Frontal cortex (tissue), 4 donors: ENCODE measurements at places on chromosomes 3 and 15.

DNA sequence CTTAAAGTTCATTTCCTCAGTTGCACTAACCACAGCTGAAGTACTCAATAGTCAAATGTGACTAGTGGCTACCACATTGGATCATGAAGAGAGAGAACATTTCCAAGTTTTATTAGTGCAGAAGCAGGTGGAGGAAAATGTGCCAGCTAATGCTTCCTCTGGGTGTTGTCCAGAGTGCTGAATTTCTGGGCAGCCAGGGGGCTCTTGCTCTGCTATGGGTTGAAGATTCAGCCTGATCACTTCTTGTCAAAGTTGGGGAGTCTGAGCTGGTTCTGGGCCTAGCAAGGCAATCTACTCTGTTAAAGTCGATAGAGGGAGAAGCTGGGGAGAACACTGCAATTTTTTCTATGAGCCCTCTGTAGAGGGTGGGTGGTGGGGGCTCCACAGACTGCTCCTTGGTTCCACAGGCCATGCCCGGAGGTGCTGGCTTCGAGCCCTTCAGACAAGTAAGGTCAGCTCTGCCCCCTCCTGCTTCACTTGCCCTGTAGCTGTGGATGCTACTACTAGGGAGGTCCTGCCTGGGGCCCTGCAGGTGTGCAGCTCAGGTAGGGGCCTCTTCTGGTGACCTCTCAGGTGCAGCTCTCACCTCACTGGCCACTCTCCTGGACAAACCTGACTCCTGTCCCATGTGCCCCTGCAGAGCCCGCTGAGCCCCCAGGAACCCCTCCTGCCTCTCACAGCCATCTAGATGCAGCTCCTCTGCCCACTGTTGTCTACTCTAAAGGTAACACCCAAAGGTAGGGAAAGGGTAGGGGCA, 8.2 kb downstream of the ALG3 start:
- no peak for DNase-seq

- DNase-seq: no peak
Observed at GRCh38 chr3:168476360-168476980, 380.7 kb upstream of the GOLIM4 start.

DNA sequence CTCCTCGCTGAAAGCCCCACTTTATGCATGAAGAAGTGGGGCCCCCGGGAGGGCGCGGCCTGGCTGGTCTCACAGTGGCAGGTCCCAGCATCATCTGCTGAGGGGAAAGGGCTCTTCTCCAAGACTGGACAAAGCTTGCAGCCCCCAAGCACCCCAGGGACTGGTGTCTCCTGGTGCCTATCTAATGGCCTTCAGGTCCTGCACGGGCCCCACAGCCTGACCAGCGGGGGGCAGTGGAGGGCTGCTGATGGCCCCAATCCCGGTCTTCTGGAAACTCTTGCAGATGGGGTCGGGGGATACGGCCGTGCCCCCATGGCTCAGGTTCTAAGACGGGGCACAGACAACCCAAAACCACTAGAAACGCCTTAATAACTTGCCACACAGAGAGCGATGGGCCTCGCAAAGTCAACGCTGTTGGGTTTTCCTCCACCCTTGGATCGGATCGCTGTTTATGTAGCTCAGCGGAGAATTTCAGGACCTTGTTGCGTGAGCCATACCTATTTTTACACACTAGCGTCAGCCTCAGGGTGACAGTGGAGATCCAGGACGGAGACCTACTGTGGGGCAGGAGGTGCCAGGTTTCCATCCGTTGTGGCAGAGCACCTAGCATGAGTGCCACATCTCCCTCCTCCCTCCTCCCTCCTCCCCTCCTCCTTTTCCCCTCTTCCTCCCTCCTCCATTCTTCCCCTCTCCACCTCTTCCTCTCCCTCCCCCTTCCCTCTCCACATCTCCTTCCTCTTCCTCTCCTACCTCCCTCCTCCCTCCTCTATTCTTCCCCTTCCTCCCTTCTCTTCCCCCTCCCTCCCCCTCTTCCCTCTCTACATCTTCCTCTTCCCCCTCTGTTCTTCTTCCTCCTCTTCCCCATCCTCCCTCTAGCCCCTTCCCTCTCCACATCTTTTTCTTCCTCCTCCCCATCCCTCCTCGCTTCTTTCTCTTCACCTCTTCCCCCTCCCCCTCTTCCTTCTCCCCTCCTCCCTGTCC, 79.3 kb upstream of the ALDH1L1 start:
- DNase-seq: peak; percentile 37

- peak; percentile 44 for DNase-seq
Observed at GRCh38 chr3:71652781-71653413, 69.4 kb upstream of the FOXP1 start.

GRCh38 chr3:150739200-150739863, 23.6 kb downstream of the SIAH2 start:
- no peak for DNase-seq

- DNase-seq: no peak
Observed at GRCh38 chr3:120559242-120560061, 36.7 kb upstream of the NDUFB4 start.

GRCh38 chr3:159805411-159805772, 183.2 kb upstream of the IL12A start:
- no peak for DNase-seq

- DNase-seq: no peak
Observed at GRCh38 chr15:90062462-90062932, 39.8 kb downstream of the IDH2 start.

GRCh38 chr3:85808755-85809154, 850.0 kb downstream of the CADM2 start:
- DNase-seq: no peak

DNA sequence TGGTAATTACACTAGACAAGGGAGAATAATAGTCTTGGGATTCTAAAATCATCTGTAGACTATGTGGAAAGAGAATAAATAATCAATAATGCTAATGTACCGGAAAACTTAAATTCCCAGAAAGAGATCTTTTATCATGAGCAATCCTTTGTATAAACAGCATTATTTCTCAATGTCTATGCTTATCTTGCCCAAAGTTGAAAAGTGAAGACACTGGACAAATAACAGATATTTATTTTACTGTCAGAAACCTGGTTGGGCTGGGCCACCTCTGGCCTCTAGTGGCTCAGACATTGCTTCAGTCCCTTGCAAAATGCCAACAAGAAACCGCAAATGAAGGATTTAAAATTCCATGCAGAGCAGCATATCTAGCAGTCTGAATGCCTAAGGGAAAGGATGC, 409.9 kb downstream of the FHIT start:
- no peak for DNase-seq

DNA sequence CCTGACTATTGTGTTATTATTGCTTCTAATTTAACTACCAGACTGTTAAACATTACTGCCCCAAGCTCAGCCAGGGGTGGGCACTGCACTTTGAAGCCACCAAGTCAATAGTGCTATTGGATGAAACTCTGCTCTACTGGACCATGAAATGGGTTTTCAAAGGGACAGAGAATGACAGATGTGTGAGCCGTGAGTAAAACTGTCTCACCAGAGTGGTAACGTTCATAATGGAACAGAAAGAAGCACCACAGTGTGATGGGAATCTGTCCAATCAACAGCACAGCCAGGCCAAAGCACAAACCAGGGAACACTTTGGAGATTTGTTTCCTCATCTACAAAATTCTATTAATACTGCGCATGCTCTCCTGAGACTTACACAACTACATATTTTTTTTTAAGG, 171.8 kb upstream of the LPP start:
- no peak for DNase-seq

DNA sequence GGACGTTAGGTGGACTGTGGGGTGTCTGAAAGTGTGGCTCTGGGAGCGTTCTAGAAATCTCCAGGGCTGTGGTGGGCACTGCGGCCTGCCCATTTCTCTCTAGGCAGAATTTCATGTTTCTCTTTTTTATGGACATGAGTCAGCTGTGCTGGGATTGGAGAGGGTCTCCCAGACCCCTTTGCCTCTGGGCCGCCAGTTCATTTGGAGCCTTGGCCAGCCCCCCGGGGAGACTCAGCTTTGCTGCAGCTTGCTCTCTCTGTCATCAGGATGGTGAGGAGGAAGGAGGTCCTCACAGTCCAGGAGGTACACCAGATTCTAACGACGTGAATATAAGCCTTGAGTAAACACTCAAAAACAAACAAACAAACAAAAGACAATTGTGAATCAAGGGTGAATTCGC, 149.6 kb upstream of the RGMA start:
- DNase-seq: no peak

DNA sequence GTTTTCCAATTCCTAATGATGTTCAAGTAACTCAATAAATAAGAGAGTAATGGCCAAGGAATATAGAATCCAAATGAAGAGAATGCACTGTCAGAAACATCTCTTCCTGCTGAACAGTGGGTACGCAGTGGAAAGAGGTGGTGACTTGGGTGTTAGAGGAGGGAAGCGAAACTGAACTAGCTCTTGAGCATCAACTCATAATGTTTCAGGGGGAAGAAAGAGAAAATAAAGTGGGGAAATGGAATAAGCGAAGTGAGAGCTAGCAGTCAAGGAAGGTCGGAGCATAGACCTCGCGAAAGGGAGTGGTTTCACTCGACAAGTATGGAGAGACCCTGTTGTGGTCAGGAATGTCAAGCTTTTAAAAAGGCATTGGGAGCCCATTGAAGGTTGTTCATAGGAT, 309.5 kb downstream of the GAP43 start:
- DNase-seq: no peak
